ENCODE measurements at places on chromosomes 2 and 18.

DNA sequence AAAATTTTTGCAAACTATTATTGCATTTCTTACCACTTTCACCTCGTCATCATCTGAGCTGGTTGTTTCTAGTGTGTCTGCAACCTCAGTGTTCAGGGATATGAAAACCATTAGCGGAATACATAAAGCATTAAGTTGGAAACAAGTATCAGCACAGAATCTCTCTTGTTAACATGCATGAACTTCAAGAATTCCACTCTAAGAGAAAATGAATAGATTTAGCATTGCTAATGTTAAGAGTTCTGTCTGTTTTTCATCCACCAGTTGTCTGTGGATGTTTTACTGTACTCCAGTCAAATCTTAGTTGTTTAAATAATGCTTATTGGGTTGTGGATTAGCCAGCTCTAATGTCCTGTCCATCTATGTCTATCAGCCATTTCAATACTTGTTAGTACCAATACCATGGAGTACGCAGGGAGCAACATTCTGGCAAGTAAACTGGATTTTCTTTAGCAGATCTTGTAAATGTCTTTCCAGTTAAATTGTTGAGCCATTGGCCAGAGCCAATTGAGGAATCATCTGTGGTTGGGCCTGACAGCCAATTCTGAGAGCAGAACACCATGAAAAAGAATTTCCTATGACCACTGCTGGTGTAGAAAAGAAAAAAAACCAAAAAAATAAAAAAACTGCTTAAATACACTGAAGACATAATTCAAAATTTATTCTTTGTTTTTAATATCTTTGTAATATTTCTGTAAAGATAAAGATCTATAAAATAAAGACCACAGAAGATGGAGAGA is 82.5 kb downstream of the SLC8A1 start:
- no peak for DNase-seq

DNA sequence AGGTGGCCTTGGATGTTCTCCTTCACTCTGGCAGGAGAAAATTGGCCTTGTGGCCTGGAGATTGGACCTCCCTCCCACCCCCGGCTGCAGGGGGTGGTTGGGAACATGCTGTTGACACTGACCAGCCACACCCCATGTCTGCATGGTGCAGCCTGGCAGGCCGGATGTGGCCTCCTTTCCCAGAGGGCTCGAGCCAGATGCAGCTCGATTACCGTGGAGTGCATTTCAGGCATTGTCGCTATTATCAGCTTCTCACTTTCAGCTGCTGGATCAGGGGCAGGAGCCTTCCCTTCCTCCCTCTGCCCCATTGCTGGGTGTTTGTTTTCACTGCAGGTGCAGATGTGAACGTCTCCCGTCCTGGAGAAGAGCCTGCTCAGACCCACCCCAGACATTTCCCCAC is 211.0 kb upstream of the SIX2 start:
- no peak for DNase-seq

- DNase-seq = no peak
Observed at GRCh38 chr18:42296723-42297122, 341.7 kb downstream of the PIK3C3 start.

DNA sequence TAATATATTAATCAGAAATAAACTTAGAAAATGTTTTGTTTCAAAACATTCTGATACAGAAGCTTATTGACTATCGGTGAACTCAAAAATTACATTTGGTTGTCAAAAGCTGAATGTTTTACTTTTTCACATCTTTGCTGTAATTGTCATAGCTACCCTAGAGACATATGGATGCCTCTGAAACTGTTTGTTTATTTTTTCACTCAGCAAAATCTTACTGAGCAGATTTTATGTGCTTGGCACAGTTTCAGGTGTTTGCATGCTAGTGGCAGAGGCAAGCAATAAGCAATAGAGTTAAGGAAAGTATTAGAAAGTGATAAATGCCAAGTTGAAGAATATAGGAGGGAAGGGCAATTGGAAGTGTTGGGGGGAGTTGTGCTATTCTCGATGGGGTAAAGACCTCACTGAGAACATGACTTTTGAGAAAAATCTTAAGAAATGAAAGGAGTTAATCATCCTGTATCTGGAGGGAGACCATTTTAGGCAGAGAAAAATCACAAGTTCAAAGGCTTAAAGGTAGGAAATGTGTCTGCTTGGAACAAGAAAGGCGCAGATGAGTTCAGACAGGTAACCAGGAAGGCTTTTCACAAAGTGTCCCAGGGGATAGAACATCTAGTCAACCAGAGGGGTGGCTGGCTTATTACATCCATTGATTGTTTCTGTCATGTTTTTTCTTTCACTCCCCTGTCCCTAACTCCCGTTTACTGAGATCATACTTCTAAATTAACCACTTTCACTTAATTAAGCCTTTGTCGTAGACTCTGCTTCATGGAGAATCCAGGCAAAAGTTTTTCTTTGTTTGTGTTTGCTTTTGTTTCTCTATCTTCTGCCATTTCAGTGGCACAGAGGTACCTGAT is 27.2 kb upstream of the COBLL1 start:
- DNase-seq = no peak

DNA sequence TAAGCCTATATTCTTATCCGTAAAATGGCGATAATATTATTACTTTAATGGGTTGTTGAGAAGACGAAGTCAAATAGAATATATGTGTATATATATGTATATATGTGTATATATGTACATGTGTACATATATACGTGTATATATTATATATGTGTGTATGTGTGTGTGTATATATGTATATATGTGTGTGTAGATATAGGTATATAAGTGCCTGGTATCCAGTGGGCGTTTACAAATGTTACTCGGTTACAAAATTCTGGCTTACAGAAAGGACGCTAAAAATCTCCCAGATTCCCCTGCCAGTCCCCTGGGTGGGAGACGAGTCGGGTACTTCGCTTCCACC is 295 bp upstream of the MTX2 start:
- DNase-seq = no peak

DNA sequence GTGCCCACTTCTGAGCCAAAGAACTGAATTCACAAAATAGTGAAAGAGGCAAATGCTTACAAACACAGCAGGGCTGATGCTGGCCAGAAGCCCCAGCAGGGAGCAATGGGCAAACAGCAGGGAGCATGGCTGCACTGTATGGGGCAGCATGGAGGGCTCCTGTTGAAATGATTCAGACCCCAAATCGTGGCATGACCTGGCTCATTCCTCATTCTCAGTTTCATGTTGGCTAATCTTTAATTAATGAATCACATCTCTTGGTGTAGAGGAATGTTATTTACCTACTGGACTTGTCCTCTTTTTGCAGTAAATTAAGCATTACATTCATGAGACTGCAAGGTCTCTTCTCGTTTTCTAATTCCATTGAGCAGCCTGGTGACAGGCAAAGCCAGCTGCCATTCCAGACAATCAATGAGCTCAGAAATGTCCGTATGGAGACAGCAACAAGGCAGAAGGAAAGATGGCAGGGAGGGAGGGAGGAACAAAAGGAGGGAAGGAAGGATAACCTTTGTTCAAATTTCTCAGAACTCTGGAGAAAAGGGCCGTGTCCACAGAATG is 84.9 kb upstream of the ST8SIA3 start:
- DNase-seq = no peak

- DNase-seq = no peak
Observed at GRCh38 chr2:210252699-210253606, 27.7 kb upstream of the ACADL start.

DNA sequence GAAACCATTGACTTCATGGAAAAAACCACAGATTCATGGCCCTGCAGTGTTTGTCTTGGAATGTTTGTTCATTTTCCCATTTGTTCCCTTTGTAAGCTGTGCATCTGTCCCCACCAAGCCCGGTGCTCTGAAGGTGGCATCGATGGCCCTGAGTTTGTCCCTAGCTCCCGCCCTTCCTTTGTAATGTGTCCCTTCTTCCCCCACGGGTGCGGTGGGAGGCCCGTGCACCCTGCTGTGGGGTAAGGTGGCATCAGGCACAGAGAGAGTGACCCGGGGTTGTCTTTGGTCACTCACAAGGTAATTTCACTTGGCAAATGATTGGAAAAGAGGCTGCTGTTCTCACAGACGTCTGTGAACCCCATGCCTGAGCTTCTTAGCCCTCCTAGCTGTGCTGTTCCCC is 28.7 kb downstream of the KLHL29 start:
- DNase-seq = no peak
